Right kidney (tissue), 9 donors: ENCODE measurements at places on chromosomes 13 and 19.

DNA sequence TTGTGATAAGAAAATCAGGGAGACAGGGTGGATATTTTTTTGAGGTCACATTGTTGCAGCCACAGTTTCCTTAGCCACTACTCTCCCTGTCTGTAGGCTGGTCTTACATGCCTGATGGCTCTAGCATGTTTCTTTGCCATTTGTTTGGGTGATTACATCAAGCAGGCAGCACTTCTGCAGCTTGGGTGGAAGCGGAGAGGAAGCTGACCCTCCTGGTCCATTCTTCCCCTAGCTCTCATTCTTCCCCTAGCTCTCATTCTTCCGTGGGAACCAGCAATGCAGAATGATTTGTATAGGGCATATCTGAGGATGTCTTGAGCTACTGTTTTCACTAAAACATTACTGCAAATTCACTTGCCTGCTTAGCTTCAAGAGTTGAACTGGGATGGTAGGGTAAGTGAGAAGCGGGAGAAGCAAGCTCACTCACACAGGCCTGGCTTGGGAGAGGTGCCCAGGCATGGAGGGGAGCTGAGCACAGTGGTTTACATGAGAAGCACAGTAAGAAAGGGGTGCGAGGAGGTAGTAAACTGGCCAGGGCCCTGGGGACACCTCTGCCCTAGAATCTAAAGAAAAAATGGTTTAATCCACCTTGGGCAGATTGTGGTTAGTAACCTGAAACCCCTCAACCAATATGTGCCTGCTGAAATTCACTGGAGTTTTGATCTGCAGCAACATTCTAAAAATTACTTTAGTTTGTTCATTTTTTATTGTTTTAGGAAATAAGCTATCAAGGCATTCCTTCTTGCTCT lies 538.9 kb downstream of the RFC3 start:
- DNase-seq, result no peak

GRCh38 chr13:33514362-33514761 lies 228.8 kb upstream of the STARD13 start:
- DNase-seq, result no peak

- peak; percentile 39 for DNase-seq
Measured at GRCh38 chr13:41668130-41668757, 210.9 kb downstream of the RGCC start.

- no peak for DNase-seq
Measured at GRCh38 chr13:33101835-33102234, 85.6 kb downstream of the KL start.

DNA sequence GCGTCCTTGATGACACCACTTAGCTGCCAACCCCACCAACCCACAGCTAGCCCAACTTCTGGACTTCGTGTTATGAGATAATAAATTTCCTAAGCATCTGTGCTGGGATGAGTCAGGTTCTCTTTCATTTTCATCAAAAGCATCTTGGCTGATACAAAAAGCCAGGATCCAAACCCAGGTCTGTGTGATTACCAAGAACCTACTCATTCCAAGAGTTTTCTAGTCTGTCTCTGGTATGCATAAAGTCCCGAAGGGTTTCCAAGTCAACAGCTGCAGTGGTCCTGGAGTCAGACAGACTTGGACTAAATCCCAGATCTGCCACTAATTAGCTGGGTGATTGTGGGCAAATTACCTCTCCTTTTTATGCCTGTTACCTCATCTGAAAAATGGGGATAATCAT lies 55.5 kb upstream of the SERP2 start:
- no peak for DNase-seq

DNA sequence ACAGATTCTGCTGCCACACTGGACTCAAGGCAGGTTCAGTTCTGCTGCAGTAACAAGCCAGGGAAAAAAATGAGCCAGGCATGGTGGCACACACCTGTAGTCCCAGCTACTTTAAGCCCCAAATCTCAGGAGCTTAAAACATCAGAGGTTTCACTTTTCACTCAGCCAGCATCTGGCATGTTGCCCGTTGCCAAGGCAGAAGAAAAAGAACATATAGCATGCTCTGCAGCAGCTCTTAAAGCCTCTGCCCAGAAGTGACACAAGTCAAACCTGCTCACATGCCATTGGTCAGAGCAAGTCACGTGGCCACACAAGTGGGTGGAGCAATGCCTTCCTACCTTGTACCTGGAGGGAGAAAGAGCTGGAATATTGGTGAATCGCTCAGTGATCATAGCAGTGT lies 14.7 kb upstream of the ADGRE5 start:
- no peak for DNase-seq

GRCh38 chr13:62510906-62511655 lies 1095.4 kb upstream of the PCDH20 start:
- DNase-seq, result no peak

DNA sequence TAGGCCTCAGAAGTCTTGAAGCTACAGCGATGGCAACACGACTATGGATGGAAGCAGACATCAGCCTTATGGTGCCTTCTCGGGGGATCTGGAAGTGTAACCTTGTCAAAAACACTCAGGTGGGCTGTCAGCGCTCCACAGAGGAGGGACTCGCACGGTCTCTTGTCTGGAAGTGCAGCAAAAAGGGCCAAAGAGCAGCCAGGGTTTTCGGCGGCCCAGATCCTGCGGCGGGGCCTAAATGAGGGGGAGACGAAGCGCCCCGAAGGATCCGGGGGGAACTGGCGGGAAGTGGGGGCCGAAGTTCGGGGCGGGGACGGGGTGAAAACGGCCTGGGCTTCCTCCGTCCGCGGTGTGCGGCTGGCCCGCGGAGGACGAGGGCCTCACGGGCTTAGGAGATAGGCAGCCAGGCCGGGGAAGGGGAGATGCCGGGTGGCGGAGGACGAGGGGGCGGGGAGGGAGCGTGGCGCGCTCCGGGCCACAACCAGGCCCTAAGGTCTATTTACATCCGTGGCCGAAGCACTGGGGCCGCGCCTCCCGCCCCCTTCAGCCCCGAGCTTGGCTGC lies 637 bp downstream of the RANBP3 start:
- DNase-seq, result no peak

- no peak for DNase-seq
Measured at GRCh38 chr19:35713506-35713850, 4.3 kb upstream of the KMT2B start.

DNA sequence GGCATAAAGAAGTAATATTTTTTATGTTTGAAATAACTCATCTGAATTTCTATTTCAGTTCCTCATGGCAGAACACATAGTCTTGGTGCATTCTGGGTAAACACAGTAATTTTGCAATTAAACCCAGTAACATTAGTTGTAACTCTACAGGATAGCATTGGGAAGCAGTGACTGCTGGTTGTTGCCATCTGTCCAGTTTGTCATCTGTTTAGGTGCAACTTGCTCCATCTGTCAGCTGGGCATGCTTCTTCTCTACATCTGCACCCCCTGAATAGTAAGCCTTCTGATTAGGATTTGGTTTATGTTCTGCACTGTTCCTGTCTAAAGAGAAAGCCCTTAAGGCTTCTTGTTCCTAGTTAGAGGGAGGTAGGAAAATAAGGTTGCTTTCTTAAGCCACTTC lies 63.5 kb upstream of the CSNK1A1L start:
- no peak for DNase-seq

GRCh38 chr19:38819231-38819920 lies 6.6 kb upstream of the LGALS4 start:
- peak; percentile 30 for DNase-seq

- DNase-seq, result no peak
Measured at GRCh38 chr13:99327126-99327525, 19.9 kb upstream of the GPR183 start.

DNA sequence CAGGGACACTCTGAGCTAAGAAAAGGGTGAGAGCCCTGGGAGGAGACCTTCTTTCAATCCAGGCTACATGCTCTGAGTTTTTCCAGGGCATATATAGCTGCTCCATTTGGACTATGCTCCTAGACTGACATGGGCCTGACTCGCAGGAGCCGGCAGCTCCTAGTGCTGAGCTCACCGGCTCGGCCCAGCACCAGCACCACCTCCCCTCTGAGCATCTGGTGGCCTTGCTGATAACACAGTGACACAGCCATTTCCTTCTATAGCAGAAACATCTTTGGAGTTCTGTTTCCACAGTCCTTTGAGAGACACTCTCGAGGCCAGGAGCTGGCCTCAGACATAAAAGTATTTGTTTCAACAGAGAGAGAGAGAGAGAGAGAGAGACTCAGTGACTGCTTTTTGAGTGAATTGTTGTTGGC lies 184.9 kb downstream of the TM9SF2 start:
- DNase-seq, result no peak

DNA sequence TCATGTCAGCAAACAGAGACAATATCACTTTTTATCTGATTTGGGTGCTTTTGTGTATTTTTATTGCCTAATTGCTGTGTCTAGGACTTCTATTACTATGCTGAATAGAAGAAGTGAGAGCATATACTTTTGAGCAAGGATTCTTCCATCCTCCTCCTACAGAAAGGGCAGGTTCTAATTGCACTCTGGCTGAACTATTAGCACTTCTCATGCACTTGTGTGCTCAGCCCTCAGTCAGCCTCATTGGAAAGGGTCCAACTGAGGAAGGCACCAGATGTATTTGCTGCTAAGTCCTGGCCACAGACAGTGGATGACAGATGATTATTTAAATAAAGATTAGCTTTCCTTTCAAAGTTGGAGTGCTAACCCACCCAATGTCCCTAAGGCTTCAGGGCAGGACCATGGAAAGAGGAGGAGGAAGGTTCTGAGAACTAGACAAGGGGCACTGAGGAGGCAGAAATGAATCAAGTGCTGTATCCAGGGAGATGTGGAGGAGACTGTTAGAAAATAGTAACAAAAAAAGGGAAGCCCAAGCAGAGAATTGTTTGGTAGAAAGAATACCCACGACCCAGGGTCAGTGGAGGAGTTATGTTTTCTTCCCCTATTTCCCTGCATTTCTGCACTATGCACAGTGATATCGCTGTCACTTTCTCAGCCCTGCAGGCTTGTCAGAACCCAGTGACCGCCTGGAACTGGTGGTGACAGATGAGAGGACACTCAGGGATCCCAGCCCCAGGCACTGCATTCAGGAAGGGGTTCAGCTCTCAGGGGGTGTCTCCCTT lies 8.0 kb downstream of the LILRB4 start:
- no peak for DNase-seq
